ENCODE measurements at places on chromosomes 12 and 14.

DNA sequence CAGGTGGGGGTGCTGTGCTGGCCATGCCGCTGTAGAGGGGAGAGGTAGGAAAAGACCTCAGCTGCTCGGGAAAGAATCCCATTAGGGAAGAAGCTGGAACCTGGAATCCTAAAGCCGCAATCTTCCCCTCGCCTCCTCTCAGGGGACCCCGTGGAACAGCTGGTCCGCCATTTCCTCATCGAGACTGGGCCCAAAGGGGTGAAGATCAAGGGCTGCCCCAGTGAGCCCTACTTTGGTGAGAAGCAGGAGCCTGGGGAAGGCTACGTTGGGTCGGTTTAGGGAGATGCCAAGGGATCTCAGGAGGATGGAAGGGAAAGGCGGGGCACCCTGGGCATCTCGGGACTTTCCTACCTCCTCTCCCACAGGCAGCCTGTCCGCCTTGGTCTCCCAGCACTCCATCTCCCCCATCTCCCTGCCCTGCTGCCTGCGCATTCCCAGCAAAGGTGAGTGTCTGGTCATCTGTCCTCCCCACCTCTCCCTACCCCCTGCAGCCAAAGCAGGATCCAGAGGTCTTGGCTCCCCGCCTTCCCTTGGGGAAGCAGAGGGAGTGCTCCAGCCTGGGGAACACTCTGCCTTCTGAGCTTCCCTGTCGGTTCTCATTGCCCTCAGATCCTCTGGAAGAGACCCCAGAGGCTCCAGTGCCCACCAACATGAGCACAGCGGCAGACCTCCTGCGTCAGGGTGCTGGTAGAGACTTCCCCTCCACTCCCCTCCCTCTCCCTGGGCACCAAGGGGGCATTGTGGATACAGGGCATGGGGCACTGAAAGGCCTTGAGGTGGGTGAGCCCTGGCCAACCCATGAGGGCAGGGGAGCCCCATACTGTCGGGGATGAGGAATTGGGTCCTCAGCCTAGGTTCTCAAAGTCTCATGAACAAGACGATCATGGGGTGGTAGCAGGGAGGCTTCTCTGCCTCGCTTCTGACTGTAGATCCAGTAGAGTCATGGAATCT is 12.4 kb downstream of the TNS2 start:
- no peak for DNase-seq

DNA sequence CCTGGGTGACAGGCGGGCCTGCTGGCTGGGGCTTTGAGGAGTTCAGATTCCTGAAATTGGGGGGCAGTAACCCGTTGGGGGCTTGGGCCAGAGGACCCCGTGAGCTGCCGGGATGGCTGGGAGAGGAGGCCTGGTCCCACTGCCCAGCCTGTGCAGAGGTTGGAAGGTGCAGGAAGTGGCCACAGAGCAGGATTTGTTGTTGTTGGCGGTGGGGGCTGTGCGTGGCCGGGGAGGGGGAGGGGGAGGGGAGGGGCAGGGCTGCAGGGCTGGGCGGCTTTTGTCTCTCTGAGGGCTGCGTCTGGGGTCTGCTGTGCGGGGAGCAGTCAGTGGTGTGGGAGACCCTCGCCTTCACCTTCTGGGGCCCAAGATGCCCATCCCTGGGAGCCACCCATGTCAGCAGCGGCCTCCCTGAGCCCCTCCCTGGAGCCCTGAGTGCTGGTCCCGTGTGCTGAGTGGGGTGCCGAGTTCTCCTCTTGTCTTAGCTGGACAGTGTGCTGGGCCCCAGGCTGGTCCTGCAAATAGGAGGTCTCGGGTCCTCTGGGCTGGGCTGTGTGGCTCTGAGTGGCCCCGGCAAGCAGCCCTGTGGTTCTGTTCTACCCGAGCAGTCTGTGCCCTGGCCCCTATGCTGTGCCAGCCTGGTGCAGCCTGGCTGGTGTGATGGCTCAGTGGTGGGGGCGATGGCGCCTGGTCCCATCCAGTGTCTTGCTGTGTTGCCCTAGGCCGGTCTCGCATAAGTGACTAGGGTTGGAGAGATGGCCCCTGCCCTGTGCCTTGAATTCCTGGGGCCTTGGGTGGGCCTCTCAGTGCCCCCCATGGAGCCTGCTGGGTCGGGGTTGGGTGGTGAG is 10.3 kb downstream of the KIF26A start:
- no peak for DNase-seq

- no peak for DNase-seq
Measured at GRCh38 chr14:26209699-26210098, 388.1 kb downstream of the NOVA1 start.

- no peak for DNase-seq
Measured at GRCh38 chr12:106433055-106433454, 75.5 kb downstream of the POLR3B start.

DNA sequence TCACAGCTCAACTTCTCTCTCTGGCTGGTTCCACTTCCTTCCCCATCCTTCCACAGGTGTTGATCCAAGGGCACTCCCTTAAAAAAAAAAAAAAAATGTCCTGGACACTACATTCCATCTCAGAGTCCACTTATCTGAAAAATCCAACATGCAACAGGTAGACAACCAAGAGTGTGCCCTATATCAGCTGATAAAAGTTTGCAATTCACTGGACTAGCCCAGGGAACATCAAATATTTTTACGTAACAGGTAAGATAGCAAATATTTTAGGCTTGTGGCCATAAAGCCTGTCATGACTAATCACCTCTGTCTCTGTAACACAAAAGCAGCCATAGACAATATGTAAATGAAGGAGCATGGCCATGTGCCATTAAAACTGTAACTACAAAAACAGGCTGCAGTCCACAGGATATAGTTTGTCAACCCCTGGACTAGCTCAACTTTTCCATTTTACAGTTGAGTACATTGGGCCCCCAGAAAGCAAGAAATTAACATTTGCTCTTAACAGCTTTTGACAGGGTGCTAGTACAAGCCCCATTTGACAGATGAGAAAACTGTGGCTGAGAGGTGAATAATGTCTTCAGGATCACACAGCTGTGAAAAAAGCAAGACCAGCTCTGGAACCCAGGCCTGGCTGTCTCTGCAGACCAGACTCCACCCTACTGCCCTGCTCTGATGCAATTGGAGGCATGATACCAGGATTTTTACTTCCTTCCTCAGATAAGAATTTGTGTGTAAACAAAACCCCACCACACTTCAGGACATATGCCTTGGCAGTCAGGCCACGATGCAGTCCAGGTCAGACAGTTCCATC is 68.9 kb downstream of the CMKLR1 start:
- DNase-seq, result no peak

- DNase-seq, result no peak
Measured at GRCh38 chr12:84315926-84316325, 596.7 kb downstream of the SLC6A15 start.

- DNase-seq, result no peak
Measured at GRCh38 chr12:110995016-110995415, 74.6 kb upstream of the MYL2 start.

DNA sequence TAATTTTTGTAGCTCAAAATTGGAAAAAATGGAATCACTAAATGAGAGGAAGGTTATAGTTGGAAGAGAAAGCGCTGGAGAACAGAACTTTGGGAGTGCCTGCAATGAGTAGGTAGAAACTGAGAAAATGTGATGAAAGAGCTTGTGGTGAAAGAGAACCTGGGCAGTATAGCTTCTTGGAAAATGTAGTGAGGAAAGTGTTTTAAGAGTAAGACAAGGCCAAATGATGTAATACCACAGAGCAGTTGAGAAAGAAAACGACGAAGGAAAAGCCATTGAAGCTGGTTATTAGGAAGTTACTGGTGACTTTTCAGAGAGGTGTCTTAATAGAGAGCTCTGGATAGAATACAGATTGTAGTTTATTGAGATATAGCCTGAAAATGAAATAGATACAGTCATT is 255.3 kb downstream of the AEBP2 start:
- DNase-seq, result no peak

Data from HepG2 (cell line).